ENCODE measurements at places on chromosomes 12 and 14.

- DNase-seq, result no peak
These were observed 3.1 kb downstream of the CABP1 start for GRCh38 chr12:120643574-120643973.

- no peak for DNase-seq
These were observed 756 bp downstream of the LGR5 start for GRCh38 chr12:71440345-71440762.

DNA sequence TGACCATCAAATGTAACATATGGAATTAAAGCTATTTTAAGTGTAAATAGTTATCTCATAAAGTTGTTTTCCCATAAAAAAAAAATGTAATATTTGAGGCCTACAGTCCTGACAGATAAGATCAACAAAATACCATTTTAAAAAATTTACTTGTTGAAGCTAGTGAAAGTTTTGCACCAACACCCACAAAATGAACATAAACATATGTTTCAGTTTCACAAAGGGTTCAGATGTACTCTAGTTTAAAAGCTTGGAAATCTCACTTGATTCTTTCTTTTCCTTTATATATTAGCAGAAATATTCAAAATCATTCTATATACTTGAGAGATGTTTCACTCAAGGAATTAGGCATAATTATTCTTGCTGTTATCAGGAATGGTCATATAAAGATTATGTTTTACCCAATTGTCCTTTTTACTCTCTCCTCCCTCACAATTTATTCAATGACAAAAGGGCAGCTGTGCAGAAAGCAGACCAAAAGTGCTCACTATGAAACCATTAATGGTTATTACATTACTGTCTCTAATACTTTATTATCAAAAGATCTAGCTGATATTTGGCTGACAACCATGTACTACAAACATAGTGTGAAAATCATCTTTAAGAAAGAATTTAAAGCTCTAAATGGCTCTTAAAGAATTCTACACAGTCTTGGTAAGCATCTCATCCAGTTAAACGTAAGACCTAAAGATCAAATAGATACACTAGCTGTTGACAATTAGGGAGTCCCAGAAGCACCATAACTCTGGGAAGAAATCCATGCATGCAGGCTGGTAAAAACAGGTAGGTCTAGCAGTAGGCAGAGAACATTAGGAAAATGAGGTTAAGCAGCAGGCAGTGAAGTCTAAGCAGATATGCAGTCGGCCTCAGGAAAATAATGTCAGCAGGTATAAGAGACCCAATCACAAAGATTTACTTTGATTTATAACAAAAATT lies 28.8 kb downstream of the KIF21A start:
- no peak for DNase-seq

DNA sequence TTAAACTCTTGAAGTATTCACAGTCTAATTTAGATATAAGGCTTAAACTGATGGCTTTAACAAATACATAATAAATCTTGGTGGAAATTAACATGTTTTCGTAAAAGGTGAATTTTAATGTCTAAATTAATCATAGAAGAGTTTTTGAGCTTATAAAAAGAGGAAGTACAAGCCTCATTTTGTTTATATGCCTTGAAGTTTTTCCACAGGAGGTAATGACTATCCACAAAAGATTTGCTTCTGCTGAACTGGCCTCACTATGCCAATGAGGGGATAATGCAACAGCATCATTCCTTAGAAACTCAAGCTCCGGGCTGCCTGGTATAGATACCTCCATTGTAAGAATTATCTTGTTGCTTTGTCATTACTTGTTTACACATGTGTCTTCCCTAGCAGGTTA lies 175.6 kb downstream of the DUSP6 start:
- DNase-seq, result peak; percentile 26

DNA sequence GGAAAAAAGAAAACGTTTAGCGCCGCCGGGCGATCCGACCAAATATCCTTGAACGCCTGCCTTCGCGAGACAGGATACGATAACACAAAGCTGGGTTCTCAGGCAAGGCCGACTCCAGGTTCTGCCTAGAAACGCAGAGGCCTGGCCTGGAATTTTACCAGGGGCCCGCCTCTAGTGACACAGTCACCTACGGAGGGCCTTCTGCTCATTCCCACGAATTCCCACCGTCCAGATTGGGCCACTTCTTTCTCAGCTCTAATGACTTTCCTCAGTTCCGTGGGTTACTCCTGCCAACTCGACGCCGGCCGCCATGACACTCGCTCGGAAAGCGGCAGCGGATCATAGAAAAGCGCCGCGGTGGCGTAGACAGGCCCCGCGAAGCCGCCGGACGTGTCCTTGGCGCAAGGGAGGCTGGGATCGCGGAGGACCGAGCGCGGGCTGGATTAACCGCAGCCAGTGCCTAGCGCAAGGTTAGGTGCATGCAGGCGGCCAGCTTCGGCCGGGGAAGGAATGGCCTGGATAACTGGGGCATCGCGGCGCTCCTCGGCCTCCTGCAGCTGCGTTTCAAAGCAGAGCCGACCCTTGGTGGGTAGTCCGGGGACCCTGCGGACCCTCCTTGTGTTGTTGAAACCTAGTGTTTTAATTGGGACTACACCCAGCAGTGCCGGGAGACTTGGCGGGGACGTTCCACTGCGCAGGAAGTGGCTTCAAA lies at the start of gene TRIP11:
Gene TRIP11, minus strand, starts transcription at position 341 of the 712 bp plus-strand sequence. CDS start 374 bp downstream, outside the sequence.
- DNase-seq, result peak; percentile 85

- DNase-seq, result peak; percentile 54
These were observed 50.9 kb upstream of the VASH1 start for GRCh38 chr14:76710056-76711010.

DNA sequence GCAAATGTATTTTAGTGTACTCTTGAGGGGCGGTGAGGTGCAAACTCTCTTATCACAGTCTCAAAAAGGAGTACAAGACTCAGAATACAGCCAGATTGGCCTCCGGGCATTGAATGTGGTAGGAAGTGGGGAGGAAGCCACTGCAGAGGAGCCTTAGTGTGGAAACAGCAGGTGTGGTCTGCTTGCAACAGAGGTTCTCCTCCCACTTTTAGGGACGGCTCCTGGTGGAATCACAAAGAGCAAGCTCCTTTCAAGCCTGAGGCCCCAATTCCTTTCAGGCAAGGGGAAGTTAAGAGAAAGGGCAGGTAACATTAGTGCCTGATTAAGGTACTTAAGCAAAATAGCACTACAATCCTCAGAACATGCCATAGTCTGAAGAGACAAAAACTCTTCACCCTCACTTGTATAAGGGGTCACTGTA lies 23.7 kb upstream of the SLC2A3 start:
- peak; percentile 85 for DNase-seq

DNA sequence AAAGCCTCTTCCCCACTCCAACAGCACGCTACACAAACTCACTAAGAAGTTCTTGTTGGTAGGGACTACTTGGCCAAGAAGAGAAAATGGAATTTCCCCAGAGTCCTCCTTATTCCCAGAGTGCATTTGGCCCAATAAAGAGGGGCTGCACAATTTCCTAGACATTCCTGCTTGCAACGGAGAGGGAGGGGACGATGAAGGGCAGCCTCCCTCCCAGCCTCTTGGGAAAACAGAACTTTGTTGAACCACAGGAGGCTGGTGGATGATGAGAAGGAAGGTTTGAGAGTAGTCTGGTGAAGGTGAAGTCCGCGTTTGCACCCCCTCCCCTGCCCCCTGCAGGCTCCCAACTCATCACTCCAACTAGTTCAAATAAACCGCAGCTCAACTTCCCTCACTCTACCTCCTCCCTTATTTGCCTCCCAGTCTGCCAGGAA lies 19.1 kb upstream of the TBX3 start:
- DNase-seq, result no peak

DNA sequence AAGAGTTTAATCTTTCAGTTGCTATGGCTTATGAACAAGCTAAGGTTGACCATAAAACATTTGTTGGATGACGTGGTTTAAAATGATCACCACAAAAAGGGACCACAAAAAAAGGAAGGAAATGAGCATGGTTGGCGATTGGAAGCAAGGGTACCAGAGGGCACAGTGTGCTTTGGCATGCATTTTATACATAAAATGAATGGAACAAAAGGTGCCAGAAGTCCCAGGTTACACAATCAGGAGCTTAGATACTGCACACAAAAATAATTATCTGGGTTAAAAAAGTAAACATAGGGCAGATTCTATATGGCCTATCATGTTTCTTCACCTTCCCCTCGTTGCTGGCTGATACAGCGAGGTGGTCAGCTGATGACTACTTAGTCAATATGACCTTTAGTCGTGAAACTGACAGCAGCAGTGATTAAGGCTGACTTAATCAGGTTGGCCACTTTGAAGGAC lies 50.7 kb downstream of the ZC3H14 start:
- peak; percentile 65 for DNase-seq

DNA sequence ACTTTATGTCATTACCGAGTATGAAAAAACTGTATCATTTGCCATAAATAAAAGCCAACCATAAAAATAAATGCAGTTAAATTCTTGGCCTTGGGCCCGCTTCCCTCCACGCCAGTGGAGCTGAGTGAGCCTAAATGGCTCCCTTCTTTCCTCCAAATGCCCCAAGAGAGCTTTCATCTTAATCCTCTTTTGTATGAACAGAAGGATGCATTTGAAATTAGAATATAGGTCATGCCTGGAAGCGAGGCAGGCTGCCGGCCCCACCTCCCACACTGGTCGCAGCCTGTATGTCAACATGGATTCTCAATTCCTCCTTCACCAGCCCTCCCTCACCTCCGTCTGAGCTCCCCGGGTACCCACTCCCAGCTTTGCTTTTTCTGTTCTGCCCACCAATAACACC lies 245.7 kb downstream of the SLC15A4 start:
- no peak for DNase-seq

DNA sequence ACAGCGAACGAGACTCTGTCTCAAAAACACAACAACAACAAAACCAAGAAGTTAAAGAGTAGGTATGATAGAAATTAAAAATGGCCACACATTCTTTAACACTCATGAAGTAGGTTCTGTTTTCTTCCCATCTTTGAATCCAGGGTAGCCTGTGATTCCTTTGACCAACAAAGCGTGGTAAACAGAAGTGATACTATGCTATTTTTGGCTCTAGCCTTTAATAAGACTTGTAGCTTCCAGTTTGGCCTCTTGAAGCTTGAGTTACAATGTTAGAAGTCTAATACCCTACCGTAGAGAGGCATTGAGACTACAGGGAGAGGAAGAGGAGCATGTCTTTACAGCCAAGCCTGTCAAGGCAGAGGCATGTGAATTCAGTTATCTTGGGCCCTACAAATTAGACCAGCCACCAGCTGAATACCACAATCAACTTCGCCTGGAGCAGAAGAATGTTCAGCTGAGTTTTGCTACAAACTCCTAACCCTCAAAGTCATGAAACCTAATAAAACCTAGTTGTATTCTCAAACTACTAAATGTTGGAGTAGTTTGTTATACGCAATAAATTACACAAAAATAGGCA lies 4.9 kb upstream of the NEMF start:
- no peak for DNase-seq

- DNase-seq, result peak; percentile 6
These were observed 18.1 kb downstream of the CAMKK2 start for GRCh38 chr12:121278169-121279070.

DNA sequence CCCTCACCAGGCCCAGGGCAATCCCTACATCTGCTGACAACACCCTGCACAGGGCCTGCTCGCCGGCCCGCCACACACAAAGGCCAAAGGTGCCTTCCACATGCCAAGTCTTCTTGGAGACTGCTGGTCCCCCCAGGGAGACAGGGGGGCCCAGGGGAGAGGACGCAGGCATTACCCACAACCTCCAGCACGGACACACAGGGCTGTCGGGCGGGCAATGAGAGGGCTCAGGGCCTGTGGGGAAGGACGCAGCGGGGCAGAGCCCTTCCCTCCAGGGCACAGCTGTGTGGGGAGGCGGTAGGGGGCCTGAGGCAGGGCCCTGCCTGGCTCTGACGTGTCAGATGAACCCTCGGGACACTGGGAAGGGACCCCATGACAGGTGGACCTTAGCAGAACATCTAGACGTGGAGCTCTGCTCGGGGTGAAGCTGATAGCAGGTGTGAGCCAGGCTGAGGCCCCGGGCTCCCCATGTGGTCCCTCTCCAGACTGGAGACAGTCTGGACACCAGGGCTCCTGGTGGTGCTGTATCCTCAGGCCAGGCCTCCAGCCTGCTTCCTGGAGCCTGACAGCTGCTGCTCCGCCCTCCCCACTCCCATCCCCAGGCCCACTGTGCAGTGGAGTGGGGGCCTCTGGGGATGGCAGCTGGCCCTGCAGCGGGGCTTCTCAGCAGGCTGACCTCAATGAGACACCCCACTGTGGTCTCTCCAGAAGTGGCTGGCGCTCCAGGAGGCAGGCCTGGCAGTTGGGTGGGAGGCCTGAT lies 31.6 kb upstream of the NUDT14 start:
- DNase-seq, result no peak

GRCh38 chr12:88624911-88625310 lies 44.6 kb upstream of the KITLG start:
- DNase-seq, result no peak

DNA sequence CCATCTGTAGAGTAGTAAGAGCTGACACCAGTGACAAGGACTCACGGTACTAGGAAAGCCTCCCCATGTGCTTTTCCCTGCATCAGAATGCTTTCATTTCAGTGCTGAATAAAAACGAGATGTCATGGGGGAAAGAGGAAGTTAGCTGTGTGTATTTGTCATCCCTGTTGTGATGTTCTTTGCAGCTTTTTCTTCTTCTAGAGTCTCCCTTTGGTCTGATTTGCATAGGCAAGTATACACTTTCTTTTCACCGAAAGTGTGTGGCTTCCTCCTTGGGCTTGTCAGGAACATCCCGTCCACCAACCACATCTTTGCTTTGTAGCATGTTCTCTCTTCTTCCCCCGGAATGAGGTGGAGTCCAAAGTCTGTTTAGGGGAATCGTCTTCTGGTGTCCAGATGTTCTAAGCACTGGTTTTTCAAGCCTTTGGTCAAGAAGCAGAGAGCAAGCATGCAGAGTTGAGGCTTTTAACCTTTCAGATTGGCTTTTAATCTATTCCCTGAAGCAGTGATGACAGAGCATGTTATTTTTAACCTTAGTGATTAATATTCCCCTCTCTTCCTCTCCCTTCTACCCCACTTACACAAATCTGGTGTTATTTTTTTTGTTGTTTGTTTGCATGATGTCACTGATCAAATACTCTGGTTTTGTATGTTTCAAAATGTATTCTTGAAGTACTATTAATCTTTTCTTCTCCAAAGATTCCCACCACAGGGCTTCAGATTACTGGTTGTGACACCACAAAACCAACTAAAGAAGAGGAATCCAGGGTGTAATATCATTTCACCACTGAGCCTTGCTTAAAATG lies 163.4 kb downstream of the SAMD4A start:
- DNase-seq, result peak; percentile 24

GRCh38 chr12:101064721-101065120 lies 145.3 kb downstream of the SLC5A8 start:
- DNase-seq, result no peak

DNA sequence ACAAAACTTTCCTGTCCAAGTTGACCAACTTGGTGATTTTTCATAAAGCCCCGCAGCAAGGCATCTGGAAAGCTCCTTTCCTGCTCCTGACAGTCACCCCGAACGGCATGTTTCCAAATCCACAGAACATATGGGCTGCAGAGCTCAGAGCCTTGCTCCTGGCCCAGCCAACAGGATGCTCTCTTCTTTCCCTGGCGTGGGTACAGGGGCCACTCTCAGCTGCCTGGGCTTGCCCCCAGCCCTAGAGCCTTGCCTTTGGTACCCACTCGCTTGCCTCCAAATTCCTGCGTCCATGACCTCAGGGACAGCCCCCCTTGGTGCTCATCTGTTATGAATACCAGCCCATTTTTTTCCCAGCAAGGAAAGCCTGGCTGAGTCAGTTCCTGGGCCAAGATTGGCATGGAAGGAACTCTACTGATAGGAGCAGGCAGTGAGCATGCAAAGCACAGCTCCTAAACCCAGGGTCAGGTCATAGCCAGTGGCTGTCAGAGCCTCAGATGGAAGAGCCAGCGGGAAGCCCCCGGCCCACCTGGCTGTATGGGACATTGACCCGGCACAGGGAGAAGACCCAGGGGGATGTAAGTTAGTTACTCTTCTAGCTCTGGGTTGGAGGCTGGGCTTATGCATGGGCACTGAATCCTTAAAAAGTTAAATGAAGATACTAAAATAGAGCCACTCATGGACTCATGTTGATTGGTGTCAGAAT lies 105.3 kb upstream of the RTL1 start:
- DNase-seq, result no peak

Data from AML-193 (cell line).